ENCODE measurements at places on chromosomes 4 and X.

- DNase-seq, result no peak
These were observed 279.6 kb downstream of the PDGFC start for GRCh38 chr4:156692016-156692415.

GRCh38 chrX:39442332-39442731, 641.1 kb downstream of the MID1IP1 start:
- no peak for DNase-seq

DNA sequence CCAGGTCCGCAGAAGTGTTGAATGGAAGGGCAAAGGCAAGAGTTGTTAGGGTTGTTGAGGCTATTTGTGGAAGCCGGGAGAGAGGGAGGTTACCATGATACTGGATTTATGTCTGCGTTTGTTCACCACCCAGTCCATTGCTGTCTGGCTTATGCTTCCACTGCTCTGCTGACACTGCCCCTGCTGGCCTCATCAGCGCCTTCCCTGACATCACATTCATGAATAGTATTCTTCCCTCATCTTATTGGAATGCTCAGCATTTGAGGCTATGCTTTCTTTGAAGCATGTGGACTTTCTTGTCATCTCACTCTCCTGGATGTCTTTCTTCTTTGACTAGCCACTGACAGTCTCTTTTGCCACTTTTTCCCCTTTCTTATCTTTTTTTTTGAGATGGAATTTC, 10.3 kb downstream of the GNL3L start:
- peak; percentile 32 for DNase-seq

DNA sequence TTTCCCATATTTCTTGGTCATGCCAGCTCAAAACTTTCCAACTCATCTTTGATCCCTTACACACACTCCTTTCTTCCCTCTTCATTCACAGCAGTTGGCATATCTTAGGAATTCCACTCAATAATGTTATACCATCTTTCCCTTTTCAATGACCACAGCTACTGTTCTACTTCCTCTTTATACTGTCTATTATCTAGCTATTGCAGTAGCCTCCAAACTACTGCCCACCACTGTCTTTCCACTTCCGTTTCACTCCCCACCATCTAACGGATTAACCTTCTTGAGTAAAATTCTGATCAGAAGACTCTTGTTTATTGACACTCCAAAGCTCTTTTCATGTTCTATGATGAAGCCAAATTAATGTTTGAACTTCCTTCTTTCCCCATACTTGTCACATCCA, 55.8 kb downstream of the ADAMTS3 start:
- DNase-seq, result no peak

GRCh38 chr4:42123071-42123644, 29.3 kb downstream of the BEND4 start:
- DNase-seq, result no peak

GRCh38 chr4:6444582-6444981, 27.8 kb downstream of the PPP2R2C start:
- no peak for DNase-seq

DNA sequence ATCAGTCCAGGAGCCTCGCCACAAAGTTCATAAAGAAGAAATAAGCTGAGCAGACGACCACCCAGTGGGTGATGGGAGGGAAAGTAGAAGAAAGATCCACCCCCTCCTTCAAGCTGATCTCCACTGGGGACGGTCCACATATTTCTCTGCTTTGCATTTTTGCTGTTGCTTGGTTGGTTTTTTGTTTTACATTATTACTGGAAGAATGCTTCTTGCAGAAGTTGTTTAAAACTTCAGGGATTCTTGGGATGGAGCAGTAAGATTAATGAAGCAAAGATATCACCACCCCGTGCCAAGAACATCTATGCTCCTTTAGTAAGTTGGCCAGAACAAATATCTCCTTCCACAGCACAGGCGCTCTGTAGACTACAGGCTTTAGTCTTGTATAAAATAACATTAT, 30.1 kb downstream of the LGI2 start:
- DNase-seq, result no peak

DNA sequence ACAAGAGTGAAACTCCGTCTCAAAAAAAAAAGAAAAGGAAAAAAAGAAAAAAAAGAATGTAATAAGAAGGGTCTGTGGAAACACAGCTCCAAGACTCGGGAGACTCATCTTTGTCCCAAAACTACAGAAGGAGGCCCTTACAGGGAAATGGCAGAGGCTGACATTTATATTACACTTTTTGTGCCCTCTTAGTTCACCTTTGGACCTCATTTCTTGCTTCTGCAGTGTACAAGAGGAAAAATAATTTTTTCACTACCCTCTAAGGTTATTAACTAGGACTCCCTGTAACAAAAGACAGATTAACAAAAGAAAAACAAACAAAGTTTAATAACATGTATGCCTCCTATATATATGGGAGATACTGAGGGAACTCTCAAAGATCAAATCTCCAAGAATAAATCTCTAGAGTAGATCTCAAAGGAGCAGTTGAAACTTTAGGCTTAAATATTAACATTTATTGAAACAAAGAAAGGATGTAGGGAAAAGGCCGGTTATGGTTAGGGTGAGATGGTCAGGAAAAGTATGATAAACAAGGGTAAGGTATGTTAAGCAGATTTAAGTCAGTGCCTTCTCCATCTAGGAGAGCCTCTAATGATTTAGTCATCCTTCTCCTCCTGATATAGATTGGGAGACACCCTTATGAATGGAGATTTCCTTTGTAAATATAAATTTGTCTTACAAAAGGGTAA, 121.3 kb upstream of the JADE1 start:
- DNase-seq, result no peak

DNA sequence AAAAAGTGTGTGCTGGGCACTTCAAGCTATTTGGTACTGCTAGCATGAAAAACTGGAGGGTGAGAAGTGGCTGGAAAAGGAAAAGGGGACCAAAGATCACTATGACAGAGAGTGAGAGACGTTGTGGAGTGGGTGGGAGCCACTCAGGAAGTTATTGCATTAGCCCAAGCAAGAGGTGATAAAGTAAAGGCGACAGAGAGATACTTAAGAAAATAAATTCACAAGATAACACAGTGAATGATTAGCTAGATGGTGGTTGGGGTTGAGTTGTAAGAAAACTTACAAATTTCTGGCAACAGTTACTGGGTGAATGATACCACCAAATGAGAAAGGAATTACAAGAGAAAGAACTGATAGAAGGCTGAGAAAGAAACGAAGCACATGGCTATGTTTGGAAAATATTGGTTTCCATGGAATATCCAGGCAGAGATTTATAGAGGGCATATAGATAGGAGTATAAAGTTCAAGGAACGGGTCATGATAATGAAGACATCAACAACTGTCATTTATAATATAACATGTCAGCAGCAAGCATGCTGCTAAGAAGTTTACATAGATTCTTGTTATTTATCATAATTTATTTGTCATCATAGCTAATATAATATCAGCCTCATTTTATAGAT, 60.7 kb downstream of the CASK start:
- DNase-seq, result no peak

- DNase-seq, result no peak
These were observed 1024.1 kb downstream of the RPA4 start for GRCh38 chrX:97907791-97908190.

DNA sequence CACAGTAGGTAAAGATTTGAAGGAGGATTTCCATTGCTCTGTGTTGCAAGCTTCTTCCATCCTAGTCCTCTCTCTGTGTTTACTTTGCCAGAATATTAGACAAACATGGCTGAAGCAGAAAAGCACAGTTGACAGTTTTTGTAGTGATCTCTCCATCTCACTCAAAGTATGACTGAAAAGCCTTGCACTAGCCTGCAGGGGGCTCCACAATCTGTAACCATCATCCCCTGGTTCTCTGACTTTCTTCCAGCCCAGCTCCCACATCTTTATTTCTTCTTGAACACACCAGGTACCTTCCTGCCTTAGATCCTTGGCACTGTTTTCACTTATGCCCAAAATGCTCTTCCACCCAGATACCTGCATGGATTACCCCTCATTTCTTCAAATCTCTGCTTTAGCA, 34.1 kb upstream of the HHIP start:
- DNase-seq, result no peak

- no peak for DNase-seq
These were observed 17.2 kb upstream of the SH3TC1 start for GRCh38 chr4:8181844-8182243.

DNA sequence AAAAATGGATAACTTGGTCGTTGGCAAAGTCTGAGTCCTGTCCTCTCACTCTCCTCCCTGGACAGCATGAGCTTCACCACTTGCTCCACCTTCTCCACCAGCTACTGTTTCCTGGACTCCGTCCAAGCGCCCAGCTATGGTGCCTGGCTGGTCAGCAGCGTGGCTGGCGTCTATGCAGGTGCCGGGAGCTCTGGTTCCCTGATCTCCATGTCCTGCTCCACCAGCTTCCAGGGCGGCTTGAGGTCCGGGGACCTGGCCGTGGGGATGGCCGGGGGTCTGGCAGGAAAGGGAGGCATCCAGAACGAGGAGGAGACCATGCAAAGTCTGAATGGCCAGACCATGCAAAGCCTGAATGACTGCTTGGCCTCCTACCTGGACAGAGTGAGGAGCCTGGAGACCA, 100.8 kb downstream of the NCAPG start:
- DNase-seq, result no peak

- DNase-seq, result no peak
These were observed 66.8 kb upstream of the GALNTL6 start for GRCh38 chr4:171746418-171746817.

DNA sequence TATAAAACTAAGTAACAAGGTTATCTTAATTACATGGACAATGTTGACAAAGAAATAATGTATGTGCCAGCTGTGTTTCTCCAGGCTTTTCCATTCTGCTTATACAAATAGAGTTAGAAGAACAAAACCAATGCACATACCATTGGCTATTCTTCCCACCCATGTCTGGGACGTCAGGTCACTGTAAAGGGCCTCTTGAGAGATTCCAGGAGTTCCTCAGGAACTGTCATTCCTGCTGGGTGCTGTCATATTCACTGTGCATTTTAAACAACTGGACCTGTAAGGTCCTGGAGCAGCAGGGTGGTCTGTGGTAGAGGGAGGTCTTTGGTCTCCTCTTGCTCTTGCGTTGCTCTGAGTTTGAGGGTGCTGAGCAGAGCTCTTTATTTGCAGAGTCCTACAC, 74.6 kb upstream of the AP1S2 start:
- no peak for DNase-seq

- peak; percentile 28 for DNase-seq
These were observed 20.4 kb downstream of the PIN4 start for GRCh38 chrX:72201836-72202536.

DNA sequence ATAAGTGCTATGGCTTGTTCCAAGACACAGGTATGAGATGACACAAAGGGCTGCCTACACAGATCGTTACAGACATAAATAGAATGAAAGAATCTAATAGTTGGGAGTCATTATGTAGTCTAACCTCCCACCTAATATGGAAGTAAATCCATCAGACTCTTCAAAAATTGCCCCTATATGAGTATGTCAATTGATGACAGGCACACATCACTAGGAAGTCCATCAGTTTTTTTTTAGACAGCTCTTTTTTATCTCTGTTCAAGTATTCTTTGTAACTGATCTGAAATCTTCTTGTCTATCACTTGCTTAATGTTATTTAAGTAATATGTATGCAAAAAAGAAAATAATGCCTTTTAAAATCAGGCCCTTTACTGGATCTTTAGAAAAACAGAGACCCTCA, 191.6 kb downstream of the UBE2NL start:
- DNase-seq, result no peak

- DNase-seq, result no peak
These were observed at the start of gene PPP2R2C for GRCh38 chr4:6472387-6473263. TSS of gene PPP2R2C (minus strand) at chr4:6472614. CDS start at chr4:6472229, 385 bp downstream.

DNA sequence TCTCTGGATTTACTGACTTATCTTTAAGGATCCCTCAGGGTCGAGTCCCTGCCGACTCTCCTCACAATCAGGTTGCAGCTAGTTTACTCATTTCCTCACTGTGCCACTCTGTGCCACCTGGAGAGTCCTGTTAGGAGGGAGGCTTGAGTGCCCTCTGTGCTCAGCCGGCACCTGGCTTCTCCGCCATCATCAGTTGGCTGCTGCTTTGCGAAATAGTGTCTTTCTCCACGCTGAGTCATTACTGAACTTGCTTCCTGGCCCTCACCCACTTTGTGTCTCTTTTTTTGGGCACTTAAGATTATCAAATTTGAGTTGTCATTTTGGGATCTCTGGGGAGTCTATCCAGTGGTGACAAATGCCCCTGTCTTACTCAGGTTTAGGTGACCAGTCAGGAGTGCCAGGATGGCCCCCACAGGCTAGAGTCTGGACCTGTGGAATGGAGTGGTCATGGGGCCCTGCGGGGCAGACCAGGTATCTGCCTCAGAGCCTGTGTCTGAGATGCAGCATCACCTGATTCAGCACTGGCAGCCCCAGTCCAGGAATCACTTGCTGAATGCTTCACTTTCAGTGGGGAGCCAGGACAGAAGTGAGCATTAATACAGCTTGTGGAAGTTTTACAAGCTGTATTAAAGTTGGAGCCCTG, 37.7 kb downstream of the JADE1 start:
- no peak for DNase-seq

- DNase-seq, result no peak
These were observed 12.8 kb downstream of the PJA1 start for GRCh38 chrX:69152417-69152841.

- no peak for DNase-seq
These were observed 103.6 kb downstream of the TENM3 start for GRCh38 chr4:182346675-182347375.

GRCh38 chr4:5780831-5781480, 70.0 kb downstream of the EVC start:
- peak; percentile 77 for DNase-seq

DNA sequence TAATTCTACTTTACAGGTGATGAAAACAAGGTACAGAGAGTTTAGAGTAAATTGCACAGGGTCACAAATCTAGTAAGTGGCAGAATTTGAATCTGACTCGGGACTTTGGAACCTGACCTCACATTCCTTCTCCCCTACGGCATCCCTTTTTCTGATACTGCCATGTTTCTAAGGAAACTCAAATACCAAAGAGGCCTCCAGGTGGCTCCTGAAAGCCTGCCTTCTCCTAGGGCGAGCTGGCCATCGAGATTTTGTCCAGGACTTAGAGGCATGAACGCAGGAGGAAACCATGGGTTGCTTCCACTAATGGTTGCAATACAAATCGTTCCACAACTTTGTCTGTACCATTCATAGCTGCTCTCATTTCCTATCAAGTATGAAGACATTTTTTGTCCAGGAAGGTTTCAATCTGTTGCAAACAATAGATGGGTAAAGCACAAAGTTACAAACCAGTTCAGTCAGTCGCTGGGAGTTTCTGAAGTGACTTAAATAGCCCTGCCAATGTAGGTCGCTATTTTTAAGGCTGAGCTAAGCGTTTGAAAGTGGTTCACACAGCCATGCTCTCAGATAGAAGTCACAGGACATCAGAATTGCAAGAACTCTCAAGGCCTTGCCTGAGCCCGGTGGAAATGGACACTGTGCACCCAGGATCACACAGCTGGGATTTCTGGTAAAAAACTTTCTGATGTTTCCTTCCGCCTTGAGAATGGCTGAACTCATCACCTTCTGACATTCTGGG, 296.6 kb upstream of the PRPS2 start:
- DNase-seq, result no peak
